ENCODE measurements at places on chromosomes 2 and 18. TPM values are rescaled to one million over a fixed set of nuclear protein-coding genes. Genes with fewer than 3 reads are reported as not detected.

SERPINB4 gene
- not detected for polyA plus RNA-seq

TUBA3E gene
- polyA plus RNA-seq, result not detected

DSG1 gene
- polyA plus RNA-seq, result 0.06 TPM

- DNase-seq, result no peak
Observed at GRCh38 chr2:85668009-85668856, at the start of gene SFTPB. TSS of gene SFTPB (minus strand) at chr2:85668199. CDS start at chr2:85668183, 16 bp downstream.

- DNase-seq, result no peak
Observed at GRCh38 chr2:43701111-43701510, 24.9 kb upstream of the C1GALT1C1L start.

AQP4 gene
- 0.89 TPM for polyA plus RNA-seq
